ENCODE measurements at places on chromosomes 6 and 20.

GRCh38 chr20:11043001-11043400, 369.2 kb upstream of the JAG1 start:
- DNase-seq = no peak

GRCh38 chr6:25025248-25025918, 89.6 kb upstream of the RIPOR2 start:
- DNase-seq = no peak

GRCh38 chr20:48070991-48071652, 285.8 kb upstream of the SULF2 start:
- no peak for DNase-seq

DNA sequence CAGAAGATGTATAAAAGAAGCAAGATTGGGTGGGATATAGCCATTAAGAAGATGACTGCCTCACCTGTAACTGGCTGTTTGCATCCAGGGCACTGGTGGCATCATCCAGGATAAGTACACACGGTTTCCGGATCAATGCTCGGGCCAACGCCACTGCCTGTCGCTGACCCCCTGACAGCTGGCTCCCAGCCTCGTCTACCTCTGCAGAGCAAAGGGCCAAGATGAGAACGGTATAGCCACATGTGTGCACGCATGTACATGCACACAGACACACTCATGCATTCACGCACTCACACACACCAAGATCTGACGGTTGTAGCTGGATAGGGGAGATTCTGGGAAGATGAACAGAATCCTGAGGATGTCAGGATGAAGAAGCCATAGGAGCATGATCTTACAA, 3.2 kb upstream of the PSMB8 start:
- DNase-seq = no peak

GRCh38 chr6:13485923-13486562, 1.4 kb downstream of the GFOD1 start:
- DNase-seq = no peak

All from HCT116 (cell line).